NCI-H774 (cell line): ENCODE measurements at places on chromosomes 5 and 9.
A peak's percentile ranks its signal among the peaks of the same experiment; 100 is the strongest.

GRCh38 chr5:95606419-95606818 is 13.5 kb upstream of the GPR150 start:
- DNase-seq: no peak

DNA sequence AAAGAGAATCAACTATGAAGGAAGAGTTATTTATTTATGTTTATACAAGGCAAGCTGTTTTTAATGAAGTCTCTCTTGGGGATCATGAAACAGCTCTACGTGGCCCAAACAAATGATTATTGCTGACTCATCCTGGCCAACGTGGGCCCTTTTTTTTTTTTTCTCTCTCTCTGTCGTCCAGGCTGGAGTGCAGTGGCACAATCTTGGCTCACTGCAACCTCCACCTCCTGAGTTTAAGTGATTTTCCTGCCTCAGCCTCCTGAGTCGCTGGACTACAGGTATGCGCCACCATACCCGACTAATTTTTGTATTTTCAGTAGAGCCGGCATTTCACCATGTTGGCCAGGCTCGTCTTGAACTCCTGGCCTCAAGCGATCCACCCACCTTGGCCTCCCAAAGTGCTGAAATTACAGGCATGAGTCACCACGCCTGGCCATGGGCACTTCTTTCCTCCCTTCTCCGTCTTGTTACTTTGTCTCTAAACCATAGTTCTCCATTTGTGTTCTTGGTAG is 98.3 kb downstream of the BASP1 start:
- no peak for DNase-seq

GRCh38 chr9:11340654-11341053 is 727.9 kb upstream of the PTPRD start:
- DNase-seq: no peak

GRCh38 chr9:69916950-69917349 is 96.3 kb downstream of the CFAP95 start:
- DNase-seq: no peak

GRCh38 chr5:10626473-10627013 is 62.7 kb downstream of the ANKRD33B start:
- DNase-seq: no peak

DNA sequence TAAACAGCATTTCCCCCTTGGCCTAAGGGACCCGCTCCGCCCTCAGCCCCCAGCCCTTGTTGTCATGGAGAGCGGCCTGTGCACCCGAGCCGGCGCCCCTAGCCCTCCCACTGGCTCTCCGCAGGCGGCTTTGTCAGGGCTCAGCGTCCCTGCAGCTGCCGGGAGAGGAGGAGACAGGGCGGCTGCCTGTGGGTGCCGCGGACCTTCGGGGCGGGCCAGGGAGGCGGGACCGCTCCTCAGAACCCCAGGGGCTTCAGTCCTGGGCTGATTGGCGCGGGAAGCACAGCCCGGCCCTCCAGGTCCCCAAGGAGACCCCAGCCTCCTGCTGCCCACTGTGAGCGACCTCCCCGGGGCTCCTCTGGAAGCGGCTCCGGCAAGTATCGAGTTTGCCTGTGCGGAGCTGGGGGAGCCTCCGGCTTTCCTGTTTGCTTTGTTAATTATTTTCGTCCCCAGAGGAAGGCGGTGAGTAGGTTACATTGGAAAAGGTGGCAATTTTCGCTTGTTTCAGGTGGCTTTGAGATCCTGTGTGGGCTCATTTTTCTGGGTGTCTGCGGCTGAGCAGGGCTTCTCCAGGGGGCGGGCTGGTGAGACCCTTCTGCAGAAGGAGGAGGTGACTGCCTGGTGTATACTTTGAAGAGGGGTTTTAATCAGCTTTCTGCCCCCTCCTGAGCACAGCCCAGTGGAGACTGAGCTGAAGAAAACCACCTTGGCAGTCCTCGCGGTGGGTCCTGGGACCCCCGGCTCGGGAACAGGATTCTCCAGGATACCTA is at the start of gene FGD3:
TSS of gene FGD3 (plus strand) at position 256 of the 770 bp plus-strand sequence. CDS start 28,734 bp downstream, outside the sequence.
- DNase-seq: peak; percentile 57

- no peak for DNase-seq
Measured at GRCh38 chr9:78021697-78022096, 9.9 kb downstream of the GNAQ start.

- peak; percentile 23 for DNase-seq
Measured at GRCh38 chr9:34403554-34404380, 27.1 kb upstream of the MYORG start.

DNA sequence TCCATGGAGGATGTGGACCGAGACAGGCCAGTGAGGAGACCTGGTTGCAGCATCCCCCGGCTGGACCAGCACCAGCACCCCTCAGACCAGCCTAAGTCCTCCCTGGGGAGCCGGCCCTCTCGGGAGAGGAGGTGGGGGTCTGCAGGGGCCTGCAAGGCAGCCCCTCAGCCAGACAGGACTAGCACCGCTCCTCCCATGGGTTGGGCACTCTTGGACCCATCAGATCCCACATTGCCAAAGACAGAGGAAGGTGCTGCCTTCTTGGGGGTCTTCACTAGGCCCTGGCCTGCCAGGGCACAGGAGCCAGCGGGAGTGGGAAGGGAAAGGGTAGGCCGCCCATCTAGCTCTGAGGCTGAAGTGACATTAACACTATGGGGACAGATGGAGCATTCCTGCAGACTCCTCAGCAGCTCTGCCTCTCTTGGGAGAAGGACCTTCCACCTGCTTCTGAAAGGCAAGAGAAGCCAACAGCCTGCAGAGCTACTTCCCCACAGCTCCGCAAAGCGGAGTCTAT is 6.8 kb downstream of the IL13 start:
- DNase-seq: no peak

GRCh38 chr5:146947181-146947941 is 68.8 kb upstream of the PPP2R2B start:
- no peak for DNase-seq

GRCh38 chr5:16580382-16580781 is 36.4 kb downstream of the RETREG1 start:
- DNase-seq: no peak

- DNase-seq: no peak
Measured at GRCh38 chr9:83247732-83248131, 184.8 kb upstream of the RASEF start.

GRCh38 chr5:139746691-139747582 is 48.7 kb upstream of the PSD2 start:
- DNase-seq: no peak

GRCh38 chr9:99288830-99289229 is 66.7 kb downstream of the SEC61B start:
- DNase-seq: no peak

DNA sequence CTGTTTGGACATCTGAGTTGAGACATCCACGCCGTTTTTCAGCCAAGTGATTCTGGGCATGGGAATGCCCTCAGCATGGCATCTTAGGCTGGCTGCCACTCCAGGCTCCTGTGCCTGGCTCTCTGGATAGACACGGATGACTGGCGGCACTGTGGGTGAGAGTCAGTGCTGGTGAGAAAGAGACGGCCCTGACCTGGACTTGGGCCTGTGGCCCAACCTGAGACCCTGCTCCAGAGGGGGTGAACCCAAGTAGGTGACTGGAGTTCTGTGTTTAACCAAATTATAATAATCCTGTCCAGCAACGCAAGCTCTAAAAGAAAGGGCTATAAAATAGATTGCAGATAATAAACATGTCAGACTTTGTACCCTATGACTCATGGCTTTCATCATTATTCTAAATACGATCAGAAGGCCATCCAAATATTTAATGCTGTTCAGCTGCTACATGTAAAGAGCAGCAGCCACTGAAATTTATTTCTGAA is 173.9 kb downstream of the HSPA4 start:
- DNase-seq: no peak

DNA sequence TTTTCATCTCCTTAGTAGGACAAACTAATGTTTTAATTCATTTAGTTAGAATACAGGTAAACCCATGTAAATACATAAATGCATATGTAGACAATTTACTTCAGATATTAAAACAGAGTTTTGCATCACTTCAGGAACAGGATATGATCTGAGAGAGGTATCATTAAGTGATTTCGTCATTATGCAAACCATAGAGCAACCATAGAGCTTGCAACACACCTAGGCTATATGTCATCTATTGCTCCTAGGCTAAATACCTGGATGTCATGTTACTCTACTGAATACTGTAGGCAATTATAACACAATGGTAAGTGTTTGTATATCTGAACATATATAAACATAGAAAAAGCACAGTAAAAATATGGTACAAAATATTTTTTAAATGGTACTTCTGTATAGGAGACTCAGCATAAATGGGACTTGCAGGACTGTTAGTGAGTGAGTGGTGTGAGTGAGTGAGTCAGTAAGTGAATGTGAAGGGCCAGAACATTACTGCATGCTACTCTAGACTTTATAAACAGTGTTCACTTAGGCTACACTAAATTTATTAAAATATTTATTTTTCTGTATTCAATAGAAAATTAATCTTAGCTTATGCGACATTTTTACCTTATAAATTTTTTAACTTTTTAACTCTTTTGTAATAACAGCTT is 1377.5 kb upstream of the CDH9 start:
- no peak for DNase-seq

- DNase-seq: no peak
Measured at GRCh38 chr5:42496397-42497156, 73.3 kb downstream of the GHR start.

GRCh38 chr9:136856079-136856476 is 3.9 kb downstream of the MAMDC4 start:
- DNase-seq: no peak

DNA sequence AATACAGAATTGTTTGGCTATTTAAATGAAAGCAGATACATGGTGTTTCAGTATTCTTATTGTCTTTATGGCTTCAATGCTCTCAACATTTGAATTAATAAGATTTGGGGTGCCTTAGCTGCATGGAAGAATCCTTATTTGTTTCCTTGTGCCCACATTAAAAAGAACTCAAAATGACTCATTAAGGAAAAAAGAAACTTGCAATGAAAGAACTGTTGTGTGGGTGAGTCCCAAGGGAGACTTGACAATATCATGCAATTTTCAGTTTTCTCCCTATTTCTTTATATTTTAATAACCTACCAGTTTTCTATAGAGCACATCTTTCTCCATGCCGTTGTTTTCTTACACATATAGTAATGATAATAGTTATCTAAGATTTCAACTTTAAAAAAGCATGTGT is 404.0 kb downstream of the PDE4D start:
- DNase-seq: no peak

DNA sequence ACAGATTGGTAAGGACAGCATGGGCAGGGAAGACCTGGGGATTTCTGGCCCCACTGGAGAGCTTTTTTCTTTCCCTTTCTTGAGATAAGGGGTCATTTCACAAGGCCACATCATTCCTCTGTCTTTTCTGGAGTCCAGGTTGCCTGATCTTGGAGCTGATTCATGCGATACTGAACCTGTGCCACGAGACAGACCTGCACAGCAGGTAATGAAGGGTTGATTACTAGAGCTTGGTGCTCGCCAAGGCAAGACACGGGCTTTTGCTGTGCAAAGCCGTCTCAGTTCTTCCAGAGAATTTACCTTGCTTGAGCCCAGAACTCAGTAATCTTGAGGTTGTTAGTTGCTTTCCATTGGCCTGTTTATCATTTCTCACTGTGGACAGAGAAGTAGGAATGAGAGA is 39.2 kb downstream of the NUP188 start:
- DNase-seq: no peak

DNA sequence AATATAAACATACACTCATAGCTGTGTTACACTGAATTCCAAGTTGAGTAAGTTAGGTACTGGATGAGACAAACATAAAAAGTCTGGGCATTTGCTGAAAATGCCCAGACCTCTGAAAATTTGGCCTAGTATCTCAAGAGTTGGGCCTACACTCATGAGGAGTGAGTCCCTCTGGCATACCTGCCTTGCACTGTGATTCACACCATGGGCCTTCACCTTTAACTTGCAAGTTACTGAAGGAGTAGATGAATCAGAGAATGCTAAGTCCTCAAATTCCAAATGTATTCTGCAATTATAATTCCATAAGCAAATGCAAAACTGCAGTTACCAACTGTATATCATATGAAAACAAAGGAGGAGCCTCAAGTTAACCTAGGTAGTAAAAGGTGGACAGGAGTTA is 32.3 kb upstream of the C9orf40 start:
- no peak for DNase-seq

DNA sequence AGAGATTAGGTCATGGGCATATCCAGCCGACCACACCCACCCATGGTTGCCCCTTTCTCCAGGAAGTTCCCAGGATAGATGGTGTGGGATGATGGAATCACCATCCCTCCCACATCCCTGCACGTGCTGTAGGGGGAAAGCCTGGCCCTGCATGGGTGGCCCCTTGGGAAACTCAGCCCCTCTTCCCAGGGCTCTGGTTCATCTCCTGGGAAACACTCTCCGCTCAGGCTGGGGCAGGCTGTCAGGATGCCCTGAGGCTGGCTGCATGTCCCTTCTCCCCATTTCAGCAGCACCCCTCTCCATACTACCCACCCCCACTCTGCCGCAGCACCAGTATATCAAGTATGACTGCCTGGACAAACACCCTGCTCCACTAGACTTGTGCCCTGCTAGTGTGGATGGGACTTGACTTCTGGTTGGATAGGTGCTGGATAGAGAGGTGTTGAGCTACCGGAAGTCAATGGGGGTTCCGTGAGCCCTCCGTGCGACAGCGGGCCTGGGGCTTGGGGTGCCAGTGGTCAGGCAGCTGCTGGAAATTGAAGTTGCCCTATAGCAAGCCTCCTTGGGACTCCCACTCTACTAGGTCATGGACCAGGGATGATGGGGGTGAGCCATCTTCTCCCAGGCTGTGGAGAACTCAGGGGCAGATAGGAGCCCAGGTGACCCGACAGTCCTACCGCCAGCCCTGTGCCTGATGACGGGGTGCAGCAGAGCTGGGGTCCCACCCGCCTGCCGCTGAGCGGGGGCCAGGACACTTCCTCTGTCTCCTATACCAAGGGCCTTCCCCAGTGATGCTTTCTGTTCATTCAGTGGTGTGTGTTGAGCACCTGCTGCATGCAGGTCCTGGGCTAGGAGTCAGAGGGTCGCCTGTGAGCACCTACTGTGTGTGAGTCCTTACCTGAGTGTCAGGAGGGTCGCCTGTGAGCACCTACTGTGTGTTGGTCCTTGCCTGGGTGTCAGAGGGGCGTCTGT is 69.4 kb upstream of the COL5A1 start:
- DNase-seq: no peak

GRCh38 chr5:90161414-90161813 is 248.1 kb downstream of the CETN3 start:
- DNase-seq: no peak

- no peak for DNase-seq
Measured at GRCh38 chr5:167514461-167514860, 777.0 kb upstream of the WWC1 start.

DNA sequence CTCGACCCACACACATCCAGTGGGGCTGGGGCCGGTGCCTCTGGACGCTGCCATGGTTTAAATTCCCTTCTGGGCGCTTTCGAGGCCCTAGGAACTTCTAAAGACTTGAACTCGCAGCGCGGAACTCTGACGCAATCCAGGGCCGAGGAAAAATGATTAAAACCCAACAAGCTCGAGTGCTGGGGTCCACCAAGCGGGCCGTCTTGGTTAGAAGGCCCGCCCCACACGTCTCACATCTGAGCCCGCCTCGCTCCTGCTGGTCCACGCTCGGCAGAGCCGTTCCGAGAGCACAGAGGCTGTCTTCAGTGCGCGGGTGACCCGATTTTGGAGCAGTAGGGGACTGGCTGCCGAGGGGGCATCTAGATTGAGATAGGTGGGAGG is 1.5 kb downstream of the CRHBP start:
- no peak for DNase-seq
